ENCODE measurements at places on chromosomes 16 and 17.

- DNase-seq = no peak
Measured at GRCh38 chr17:68035131-68035522, 408 bp upstream of the KPNA2 start.

GRCh38 chr17:61314368-61315078 is 85.1 kb upstream of the TBX2 start:
- no peak for DNase-seq

DNA sequence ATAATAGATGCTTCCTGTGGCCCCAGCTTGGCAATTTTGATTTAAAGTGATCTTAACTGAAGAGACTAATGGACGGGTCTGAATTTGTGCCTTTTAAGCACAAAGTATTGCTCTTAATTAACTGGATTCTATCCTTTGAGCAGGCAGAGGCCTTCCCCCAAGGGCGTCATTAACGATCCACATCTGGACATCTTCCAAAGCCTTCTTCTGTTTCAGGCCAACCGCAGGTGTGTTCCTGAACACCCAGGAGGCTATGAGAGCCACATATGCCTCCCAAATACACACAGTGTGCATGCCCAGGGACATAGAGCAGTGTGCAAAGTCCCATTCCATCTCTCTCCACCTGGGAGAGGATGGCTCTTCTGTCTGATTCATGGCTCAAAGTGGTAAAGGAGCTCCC is 42.3 kb downstream of the MAPT start:
- DNase-seq = peak; percentile 81

- no peak for DNase-seq
Measured at GRCh38 chr16:4859190-4859899, 12.1 kb downstream of the UBN1 start.

Measured in NCI-H2107 (cell line).